ENCODE measurements at places on chromosomes 2 and 18.

- no peak for DNase-seq
Measured at GRCh38 chr2:120776649-120777048, 41.0 kb downstream of the GLI2 start.

DNA sequence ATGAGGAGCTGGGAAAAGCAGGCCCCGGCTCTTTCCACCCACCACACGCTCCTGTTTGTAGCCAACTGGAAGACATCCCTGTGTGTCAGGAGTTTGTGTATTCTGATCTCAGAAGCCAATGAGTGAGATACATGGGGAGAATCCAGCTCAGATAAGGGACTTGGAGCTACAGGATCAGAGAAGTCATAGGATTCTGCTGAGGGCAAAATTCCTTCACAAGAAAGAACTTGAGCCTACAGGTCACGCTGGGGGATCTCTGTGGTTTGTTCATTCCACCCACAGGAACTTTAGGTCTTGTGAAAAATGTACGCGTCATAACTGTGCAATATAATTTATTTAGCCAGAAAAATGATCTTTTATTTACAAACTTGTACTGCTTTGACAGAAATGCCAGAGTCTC, 80.1 kb upstream of the SMIM21 start:
- no peak for DNase-seq

GRCh38 chr2:85887566-85888019, 1.2 kb downstream of the ST3GAL5 start:
- no peak for DNase-seq

DNA sequence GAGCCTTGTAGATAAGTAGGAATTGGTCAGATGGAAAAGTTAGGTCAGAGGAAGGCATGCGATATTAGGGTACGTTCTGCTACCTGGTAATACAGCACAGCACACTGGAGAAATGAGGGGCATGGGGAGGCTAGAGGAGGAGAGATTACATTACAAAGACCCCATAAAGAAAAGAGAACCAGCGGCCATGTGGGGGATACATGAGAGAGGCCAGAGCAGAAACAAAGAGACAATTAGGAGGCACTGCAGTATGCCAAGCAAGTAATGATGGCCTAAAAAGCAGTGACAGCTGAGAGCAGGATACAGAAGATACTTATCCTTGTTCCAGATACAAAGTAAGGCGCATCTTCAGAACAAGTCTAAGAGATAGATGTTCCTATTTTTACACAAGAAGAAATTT, 40.0 kb downstream of the TXNL1 start:
- DNase-seq, result no peak

- DNase-seq, result no peak
Measured at GRCh38 chr2:239966029-239966852, 58.9 kb downstream of the NDUFA10 start.

GRCh38 chr2:230636684-230637271, 75.9 kb upstream of the CAB39 start:
- DNase-seq, result no peak

DNA sequence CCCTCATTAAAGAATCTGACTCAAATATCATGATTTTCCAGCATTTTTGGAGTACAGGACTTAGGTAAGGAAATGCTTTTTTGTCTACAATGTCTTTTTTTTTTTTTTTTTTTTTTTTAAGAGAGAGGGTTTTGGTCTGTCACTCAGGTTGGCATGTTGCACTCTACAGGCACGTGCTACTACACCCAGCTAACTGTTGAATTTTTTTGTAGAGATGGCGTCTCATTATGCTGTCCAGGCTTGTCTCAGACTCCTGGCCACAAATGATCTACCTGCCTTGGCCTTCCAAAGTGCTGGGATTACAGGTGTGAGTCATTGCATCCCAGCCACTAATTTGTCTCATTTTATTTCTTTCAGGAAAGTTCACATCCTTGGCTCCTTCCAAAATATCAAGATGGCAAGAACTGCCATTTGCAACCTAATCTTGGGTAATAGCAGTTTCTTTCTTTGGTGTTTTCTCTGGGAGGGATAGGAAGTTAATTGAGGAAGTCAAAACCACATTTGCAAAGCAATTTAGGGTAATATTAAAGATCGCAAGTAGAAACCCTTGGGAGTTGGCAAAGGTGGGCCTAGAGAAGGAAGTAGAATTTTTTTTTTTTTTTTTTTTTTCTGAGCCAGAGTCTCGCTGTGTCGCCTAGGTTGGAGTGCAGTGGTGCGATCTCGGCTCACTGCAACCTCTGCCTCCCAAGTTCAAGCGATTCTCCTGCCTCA, 15.5 kb downstream of the PNO1 start:
- no peak for DNase-seq

DNA sequence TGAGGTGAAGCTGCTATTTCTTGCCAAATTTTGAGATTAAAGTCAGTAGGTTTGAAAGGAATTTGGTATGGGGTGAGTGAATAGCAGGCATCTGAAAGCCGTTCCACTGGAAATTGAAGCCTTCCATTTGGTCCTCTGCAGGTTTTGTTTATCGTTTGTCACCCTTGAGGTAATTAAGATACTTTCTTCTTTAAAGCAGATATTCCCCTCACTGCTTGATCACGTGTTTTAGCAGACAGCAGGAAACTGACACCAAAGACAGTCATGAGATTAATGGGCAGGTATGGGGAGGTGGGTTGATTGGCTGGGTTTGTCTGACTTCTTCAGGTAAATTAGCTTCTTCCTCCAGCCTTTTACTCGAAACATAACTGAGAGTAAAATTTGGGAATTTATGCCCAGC, 10.7 kb downstream of the LPIN1 start:
- no peak for DNase-seq

GRCh38 chr2:197926673-197927072, 122.3 kb downstream of the PLCL1 start:
- DNase-seq, result no peak

Measured in stimulated activated CD4-positive, alpha-beta T cell treated with anti-CD3 and anti-CD28 coated beads, TNF-alpha, amount 100 ng/mL, for 24 hours (primary cell).